CD8-positive, alpha-beta memory T cell (primary cell): ENCODE measurements at places on chromosomes 7 and 10. TPM values are rescaled to one million over a fixed set of nuclear protein-coding genes. Genes with fewer than 3 reads are reported as not detected.

- no peak for DNase-seq
Measured at GRCh38 chr10:97778452-97779302, 6.9 kb upstream of the SFRP5 start.

MRPS16 gene
- 141 TPM for total RNA-seq

GRCh38 chr7:110771717-110772116 lies 319.2 kb upstream of the LRRN3 start:
- no peak for DNase-seq

NUDT13 gene
- total RNA-seq = 1.7 TPM

GRCh38 chr7:20238194-20238753 lies 21.1 kb upstream of the MACC1 start:
- no peak for DNase-seq

GRCh38 chr7:75854233-75854632 lies 24.6 kb upstream of the RHBDD2 start:
- DNase-seq = no peak

DNA sequence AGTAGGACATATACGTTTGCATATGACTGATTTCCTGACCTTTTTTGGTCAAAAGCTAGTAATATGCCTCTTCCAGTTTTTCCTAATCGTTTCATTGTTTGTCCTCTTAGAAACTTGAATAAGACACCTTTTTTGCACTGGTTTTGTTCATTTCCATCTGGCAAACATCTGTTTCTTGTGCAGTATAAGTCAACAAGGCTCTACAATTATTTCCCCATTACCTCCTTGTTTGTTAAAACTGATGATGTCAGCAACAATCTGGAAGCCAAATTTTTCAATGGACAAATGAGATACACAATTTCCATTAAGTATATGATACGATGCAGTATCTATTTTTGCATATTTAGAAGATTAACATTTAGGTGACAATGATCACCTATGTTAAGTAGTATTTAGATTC lies 148.8 kb downstream of the NRBF2 start:
- no peak for DNase-seq

SPDYE1 gene
- total RNA-seq = not detected

DNA sequence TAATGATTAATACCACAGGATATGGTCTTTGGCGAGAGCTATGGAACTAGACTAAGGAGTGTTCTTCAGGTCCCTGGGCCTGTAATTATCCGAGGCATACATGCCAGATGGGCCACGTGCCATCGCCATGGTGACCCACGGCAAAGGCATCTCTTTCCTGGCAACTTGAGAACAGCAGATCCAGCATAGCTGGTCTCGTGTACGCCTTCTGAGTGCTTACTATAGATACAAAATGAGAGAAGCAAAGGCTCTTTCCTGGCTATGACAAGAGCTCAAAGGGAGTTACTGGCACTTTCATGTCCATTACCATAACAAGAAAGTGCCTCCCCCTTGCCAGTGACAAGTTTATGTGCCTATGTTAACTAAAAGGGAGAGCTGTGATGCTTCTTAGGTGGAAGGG lies 26.0 kb upstream of the GLI3 start:
- no peak for DNase-seq

DNA sequence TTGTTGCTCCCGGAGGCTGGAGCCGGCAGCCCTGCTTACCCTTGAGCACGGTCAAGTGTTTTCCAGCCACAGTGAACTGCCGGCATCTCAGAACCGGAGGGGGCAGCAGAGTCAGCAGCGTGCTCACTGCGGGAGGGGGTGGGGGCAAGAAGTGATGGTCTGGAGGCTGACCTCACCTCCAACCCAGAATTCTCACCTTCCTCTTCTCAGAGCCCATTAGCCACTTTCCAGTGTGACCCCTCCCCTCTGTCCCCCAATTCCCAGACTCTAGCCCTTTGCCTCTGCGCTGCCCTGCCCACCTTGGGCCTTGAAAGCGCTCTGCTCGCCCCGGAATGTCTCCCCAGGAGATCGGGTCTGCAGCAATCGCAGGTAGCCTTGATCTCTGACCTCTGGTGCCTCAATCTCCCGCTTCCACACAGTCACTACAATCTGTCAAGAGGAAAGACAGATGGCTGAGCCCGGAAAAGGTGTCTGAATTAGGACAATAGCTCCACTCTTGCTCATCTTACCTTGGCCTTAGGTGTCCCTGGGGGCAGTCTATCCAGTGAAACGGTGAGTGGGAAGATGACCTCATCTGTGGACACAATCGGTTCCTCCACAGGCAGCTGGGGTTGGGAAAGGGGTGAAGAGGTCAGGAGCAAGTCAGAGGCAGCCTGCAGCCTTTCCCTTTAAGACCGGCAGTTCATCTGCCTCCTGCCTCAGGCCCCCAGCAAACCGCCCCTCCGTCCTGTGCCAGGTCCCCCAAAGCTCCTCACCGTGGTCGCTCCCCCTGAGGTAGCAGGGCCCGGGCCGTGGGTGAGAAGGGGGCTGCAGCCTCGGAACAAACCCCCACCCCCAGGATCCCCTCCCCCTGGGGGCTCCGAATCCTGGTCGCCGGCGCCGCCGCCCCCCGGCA lies 942 bp downstream of the TRAPPC14 start:
- no peak for DNase-seq

DNA sequence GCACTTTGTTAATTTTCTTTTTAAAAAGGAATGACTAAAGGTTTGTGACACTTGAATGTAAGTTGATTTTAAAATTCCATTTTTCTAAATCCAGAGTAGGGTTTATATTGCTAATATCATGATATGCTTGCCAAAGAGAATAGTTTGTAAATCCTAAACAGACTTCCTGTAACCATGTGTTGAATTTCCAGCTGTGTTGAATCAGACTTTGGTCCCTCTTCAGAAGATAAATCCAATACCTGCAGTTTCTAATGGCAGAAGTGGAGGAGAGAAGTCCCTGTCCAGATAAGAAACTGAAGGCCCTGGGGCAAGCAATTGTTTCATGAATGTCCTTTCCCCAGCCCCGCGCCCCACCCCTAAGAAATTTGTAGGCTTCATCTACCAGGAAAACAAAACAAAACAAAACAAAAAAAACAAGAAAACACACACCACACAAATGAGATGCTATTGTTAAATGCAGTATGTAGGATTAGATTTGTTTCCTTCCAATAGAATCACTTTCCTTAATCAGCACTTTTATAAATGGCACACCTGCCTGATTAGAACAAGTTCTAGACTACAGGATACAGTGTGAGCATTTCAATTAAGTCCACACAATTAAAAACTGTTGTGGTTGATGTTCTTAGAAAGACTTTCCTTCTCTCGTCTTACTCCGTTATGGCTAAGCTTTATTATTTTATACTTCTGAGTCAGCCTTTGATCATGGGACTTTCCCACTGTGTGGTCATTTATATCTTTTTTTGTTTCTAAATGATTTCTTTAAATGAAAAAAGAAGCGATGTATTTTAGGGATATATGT lies 122.8 kb downstream of the KAT6B start:
- DNase-seq = no peak

SFTPA1 gene
- not detected for total RNA-seq

- no peak for DNase-seq
Measured at GRCh38 chr7:33876596-33877274, 28.6 kb upstream of the BMPER start.

TRPV5 gene
- total RNA-seq = not detected

PTPRN2 gene
- 0.42 TPM for total RNA-seq

DNA sequence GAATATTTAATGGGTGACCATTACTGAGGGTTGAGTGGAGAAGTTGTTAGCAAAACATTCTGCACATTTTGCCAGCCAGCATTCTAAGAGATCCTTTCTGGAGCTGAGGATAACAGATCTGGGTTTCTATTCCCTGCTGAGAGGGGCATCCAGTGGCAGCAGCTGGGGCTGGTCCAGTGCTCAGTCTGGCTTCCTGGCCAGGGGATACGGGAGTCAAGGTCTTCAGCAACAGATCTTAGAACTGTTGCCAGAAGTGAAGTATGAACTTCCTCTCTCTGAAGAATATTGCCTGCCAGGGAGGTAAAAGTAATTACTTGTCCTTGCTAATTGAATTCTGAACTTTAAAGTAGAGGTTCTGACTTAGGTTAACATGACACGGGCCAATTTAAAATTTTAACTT lies 568.4 kb downstream of the REEP3 start:
- no peak for DNase-seq

DNA sequence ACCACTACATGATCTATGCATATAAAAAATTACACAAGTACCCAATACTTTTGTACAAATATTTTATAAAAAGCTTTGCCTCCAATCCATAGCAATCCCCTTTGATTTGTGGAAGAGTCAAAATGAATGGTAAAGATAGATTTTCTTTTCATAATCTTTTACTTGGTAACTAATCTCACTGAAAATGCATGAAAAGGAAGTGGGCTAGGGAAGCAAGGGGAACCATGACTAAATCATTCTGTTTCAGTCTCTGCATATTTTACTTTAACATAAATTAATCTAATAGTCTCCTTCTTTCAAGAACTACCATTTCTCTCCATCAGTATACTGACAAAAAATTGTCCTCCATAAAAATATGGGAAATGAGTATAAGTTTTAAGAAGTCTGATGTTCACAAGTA lies 96.9 kb downstream of the TES start:
- DNase-seq = no peak

DNA sequence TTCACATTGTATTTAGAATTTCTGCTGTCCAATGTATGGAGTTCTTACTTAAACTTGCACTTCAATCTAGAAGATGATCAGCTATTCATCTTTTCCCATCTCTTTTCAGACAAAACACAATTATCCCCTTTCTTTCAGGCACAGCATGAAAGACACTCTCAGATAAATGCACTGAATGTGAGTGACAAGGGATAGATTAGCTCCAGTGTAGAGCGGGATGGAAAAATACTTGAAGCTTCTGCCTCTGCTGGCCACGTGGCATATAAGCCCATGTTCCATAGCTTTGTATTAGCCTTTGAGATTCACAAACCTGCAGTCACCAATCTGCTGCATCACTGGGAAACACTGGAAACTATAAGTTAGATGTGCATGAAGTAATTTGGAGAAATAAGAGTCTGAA lies 162.2 kb upstream of the FAM3C start:
- DNase-seq = no peak

MRLN gene
- total RNA-seq = not detected

MAT1A gene
- total RNA-seq = not detected

DNA sequence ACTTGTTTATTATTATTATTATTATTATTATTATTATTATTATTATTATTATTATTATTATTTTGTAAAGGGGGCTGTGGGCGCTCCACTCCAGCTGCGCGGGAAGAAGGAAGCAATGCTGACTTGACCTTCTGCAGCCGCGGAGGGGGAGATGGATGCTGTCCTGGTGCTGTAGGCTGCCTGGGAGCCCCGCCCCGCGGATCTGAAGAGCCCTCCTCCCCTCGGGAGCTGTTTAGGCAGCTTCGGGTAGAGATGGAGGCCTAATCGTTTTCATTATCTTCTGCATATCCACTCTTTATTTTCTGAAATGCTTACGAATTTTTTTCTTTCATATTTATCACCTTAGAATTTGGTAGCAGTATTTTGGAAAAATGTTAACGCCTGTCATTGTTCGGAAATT lies 101.2 kb upstream of the KLF6 start:
- DNase-seq = no peak

DNA sequence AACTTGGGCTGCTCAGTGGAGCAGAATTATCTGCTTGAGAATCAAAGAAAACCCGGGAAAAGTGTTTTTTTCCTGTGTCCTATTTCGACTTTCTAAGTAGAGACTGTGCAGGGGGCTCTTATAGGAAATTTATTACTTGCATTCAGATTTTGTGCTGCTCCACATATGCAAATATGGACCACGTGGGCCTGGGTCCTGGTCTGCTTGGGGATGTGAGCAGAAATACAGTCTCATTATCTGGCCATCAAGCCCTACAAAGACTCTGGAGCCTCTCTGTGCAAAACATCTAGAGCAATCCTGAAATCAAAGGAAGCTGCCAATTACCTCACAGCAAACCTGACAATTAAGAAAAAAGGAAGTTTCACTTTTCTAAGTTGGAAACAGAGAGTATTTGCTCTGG lies 216.9 kb downstream of the LRMDA start:
- DNase-seq = no peak

DNA sequence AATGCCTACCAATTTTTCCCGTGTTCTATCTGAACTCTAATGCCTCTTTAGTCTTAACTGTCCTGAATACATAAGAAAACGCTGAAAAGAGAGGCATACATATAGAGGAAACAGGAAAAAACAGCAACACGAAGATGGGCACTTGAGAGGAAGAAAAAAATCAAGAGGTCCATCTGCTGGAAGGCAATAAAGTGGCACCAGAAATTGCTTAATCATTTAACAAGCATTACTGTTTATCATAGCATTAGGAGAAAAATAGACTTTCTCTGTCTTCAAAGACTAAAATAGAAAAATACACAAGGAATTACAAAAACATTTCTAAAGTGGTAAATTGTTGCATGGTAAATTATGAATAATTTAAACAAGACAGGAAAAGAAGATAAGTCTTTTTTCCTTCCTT lies 35.0 kb downstream of the NSUN6 start:
- DNase-seq = no peak

C7orf33 gene
- total RNA-seq = not detected

- no peak for DNase-seq
Measured at GRCh38 chr7:88806280-88807037, 10.9 kb upstream of the TEX47 start.

DNA sequence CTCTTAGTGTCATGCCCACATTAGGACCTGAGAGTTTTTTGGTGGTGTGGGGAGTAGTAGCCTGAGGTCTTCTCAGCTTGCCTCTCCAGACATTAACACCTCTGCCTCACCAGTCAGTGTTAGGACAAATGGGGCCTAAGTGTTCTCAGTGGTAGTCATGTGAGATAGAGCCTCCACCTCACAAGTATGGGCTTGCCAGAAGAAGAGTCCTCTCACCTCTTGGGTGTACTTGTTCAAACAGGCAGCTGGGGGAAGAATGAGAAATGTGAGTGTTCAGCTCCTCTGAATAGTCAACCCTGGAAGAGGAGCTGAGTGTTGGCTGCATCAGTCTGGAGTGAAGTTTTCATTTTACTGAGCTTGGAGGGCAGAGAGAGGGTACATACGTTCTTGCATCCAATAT lies 464.6 kb downstream of the POM121L12 start:
- no peak for DNase-seq

GRCh38 chr10:6300106-6300783 lies 97.5 kb downstream of the PFKFB3 start:
- DNase-seq = no peak

PRKG1 gene
- total RNA-seq = not detected

PALS2 gene
- 36.6 TPM for total RNA-seq

DNA sequence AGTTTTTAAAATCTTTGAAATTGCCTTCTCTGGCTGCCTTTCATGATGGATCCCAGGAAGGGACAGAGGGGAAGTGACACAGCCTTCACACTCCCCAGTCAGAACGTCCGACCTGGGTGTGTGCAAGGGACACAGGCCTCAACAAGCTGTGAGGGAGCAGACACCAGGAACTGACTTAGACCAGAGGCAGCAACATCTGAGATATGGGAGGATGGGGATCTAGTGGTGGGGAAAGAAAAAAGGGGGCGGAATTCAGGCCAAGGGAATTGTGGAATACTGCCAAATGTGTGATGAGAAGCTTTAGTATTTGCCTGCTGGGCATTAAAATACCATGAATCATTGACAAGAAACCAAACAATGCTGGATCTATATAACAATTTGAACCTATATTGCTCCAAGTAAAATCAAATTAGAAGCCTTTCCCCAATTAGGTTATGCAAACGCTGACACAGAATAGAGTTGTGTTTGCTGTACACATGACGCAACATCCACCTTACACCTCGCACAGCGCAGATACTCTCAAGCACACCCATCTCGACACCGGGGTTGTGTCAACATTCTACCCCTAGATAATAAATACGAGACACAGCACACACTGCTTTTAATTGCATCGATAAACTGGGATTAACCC lies 17.2 kb upstream of the MNX1 start:
- no peak for DNase-seq

BICC1 gene
- not detected for total RNA-seq

- no peak for DNase-seq
Measured at GRCh38 chr7:23277359-23277989, 21.7 kb upstream of the MALSU1 start.
